ENCODE measurements at places on chromosomes 7 and 10. TPM values are rescaled to one million over a fixed set of nuclear protein-coding genes. Genes with fewer than 3 reads are reported as not detected.
A peak's percentile ranks its signal among the peaks of the same experiment; 100 is the strongest.

DNA sequence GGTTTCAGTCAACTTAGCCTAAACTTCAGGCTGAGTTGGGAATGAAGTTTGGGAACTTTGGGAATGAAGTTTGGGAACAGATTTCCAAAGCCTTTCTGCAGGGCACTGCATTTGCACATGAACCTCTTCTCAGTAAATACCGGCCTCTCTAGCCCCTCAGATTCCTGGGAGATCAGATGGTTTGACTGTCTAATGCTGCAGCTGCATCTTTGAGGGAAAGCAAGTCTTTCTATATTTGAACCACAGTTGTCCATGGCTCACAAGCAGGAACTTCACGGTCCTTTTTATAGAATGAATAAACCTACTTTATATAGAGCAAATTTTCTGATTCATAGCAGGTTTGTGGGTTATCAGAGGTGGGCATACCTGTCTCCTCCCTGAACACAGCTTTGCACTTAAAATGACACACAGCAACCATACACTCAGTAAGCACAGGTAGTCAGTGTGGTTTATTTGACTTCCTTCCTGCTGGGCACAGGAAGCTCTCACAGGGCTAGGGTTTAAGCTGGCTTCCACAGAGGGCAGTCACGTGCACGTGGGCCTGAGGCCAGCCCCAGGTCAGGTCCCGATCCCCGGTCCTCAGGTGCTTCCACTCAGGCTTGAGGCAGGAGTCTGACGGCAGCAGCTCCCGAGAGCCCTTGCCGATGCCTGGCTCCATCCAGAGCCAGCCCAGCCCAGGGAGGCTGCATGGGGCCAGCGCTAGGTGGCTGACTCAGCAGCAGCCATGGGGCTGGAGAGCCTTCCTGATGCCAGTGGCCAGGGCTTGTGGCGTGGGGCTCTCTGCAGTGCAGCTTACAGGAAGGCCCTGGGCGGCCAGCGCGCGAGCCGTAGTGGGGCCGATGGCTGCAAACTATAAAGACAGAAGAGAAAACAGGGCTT lies 12.8 kb upstream of the MMP21 start:
- H3K27me3 ChIP-seq: no peaks in the 10 kb centered on the region
- H3K27ac ChIP-seq: peak overlapping the region; percentile 85
- DNase-seq: no peak
- H3K4me1 ChIP-seq: peaks cover 27% of the 10 kb centered on the region
- H3K36me3 ChIP-seq: peaks cover 12% of the 10 kb centered on the region
- no peak overlapping the region for H3K4me3 ChIP-seq

- H3K36me3 ChIP-seq: no peaks in the 10 kb centered on the region
- H3K4me1 ChIP-seq: no peaks in the 10 kb centered on the region
- DNase-seq: no peak
- H3K4me3 ChIP-seq: no peak overlapping the region
- H3K27ac ChIP-seq: no peak overlapping the region
Observed at GRCh38 chr7:75650681-75651080, 88.1 kb downstream of the HIP1 start.

GRCh38 chr7:38743899-38744298 lies 112.7 kb upstream of the AMPH start:
- no peak overlapping the region for H3K4me3 ChIP-seq
- H3K36me3 ChIP-seq: peaks cover 26% of the 10 kb centered on the region
- H3K27ac ChIP-seq: no peak overlapping the region
- H3K4me1 ChIP-seq: no peaks in the 10 kb centered on the region

Gene OR2A1
- 0.06 TPM for total RNA-seq

DNA sequence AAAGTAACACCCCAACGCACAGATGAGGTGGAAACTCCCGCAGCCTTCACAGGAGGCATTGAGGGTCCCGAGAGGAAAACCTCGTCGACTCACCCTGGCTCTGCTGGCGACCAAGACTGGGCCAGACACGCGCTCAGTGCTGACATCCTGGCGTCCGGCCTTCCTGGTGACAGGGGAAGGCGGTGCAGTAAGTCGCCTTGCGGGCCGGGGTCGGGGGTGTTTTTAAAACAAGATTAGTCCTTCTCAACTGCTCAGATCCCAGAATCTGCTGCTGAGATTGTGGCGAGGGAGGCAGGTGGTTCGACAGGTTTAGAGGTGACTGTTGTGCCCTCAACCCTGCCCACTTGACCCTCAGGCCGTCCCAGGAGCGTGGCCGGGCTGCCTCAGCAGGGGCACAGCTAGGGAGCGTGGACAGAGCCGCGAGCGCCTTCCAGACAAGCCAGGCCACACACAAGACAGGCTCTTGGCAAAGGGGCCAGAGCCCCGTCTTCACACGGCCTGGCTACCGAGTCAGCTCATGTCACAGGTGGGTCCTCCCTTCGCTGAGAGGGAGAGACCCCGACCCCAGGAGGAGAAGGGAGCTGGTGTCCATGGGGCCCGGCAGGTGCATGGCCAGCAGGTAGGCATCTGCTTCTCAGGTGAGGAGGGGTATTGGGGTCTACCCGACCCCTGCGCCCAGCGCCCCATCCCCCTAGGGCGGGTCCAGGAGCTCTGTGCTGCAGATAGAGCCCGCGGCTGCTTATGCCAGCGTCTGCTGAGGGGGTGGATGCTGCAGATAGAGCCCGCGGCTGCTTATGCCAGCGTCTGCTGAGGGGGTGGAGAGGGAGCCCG lies 81.6 kb downstream of the DNAJB6 start:
- H3K4me1 ChIP-seq: no peaks in the 10 kb centered on the region
- no peak for DNase-seq
- H3K36me3 ChIP-seq: peaks cover 6% of the 10 kb centered on the region
- no peak overlapping the region for H3K4me3 ChIP-seq

Gene AGR3
- not detected for total RNA-seq

DNA sequence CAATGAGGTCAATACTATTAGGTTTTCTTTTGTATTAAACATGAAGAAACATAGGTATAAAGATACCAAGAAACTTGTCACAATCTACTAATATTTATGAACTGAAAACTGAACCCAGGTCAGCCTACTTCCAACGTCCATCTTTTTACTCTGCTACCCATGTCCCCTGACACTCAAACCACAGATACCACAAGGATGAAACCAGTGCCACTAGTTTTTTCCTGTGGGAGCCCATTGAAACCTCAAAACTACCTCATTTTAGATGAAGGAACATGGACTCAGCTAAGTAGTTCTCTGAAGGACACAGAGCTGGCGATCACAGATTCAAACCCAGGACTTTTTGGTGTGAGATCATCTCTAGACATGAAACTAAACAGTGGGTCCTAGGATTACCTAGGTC lies 6.8 kb downstream of the TET1 start:
- peaks cover 49% of the 10 kb centered on the region for H3K27me3 ChIP-seq
- no peak overlapping the region for H3K4me3 ChIP-seq
- no peaks in the 10 kb centered on the region for H3K36me3 ChIP-seq
- no peak for DNase-seq
- peaks cover 17% of the 10 kb centered on the region for H3K4me1 ChIP-seq

GRCh38 chr10:46232084-46232483 lies 54.7 kb upstream of the ANTXRL start:
- no peak overlapping the region for H3K4me3 ChIP-seq
- peaks cover 47% of the 10 kb centered on the region for H3K36me3 ChIP-seq
- DNase-seq: no peak
- no peak overlapping the region for H3K27ac ChIP-seq

Gene MDFIC
- 91.2 TPM for total RNA-seq

DNA sequence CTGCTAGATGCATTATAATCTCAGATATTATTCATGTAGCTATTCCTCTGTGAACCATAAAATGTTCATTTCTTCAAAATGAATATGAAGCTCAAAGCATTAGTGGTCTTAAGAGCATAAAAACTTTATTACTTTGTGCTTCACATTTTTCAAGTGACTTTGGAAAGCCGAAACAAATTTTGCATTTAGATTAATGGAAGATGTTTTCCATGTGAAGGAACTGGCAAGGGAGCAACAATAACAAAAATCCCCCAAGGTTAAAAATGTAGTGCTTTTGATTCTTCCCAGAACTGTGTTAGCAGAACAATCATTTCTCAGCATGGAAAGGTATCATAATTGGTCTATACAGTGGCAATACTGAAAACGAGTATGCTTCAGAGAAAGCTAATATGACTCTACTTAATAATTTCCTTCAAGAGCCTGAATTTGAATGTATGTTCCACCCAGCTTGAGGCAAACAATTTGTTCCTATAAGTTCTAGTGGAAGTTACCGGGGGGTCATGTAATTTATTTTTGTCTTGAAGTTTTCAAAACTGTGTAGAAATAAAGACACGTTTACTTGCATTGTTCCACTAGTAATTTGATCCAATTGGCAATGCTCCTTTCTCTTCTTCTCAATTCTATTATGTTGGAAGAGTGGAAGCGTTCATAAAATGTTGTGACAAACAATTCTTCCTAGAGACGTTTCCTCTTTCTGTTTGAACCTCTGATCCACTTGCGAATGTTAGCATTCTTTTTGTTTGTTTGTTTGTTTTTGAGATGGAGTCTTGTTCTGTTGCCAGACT lies 665.4 kb downstream of the AUTS2 start:
- DNase-seq: no peak
- H3K4me3 ChIP-seq: no peak overlapping the region
- peaks cover 3% of the 10 kb centered on the region for H3K27me3 ChIP-seq
- no peaks in the 10 kb centered on the region for H3K4me1 ChIP-seq
- no peak overlapping the region for H3K27ac ChIP-seq
- no peaks in the 10 kb centered on the region for H3K36me3 ChIP-seq

DNA sequence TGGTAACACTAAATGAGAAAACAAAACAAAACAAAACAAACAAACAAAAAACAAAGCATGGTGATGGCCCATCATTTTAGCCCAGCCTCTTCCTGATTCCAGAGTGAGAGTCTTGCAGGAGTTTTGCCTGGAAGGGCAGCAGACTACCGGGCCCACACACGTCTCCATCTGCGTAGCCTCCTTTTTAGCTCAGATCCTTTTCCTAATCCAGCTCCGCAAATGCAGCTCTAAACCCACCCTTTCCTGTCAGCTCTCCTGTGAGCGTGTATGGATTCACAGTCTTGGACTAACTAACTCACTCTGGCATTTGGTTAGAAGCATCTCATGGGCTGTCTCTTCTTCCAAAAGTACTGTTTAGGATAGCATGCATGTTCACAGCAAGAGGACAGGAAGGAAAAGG lies 14.0 kb downstream of the OR9A4 start:
- H3K27me3 ChIP-seq: no peaks in the 10 kb centered on the region
- no peak overlapping the region for H3K27ac ChIP-seq
- no peaks in the 10 kb centered on the region for H3K4me1 ChIP-seq
- DNase-seq: no peak

Gene MEIG1
- total RNA-seq: 0.71 TPM

GRCh38 chr10:98492763-98493162 lies 46.0 kb upstream of the HPS1 start:
- no peaks in the 10 kb centered on the region for H3K36me3 ChIP-seq
- H3K27ac ChIP-seq: no peak overlapping the region
- H3K4me3 ChIP-seq: no peak overlapping the region
- no peak for DNase-seq
- H3K27me3 ChIP-seq: peaks cover 14% of the 10 kb centered on the region

GRCh38 chr10:78222096-78222790 lies 188.6 kb downstream of the RPS24 start:
- H3K4me3 ChIP-seq: no peak overlapping the region
- no peaks in the 10 kb centered on the region for H3K36me3 ChIP-seq
- no peaks in the 10 kb centered on the region for H3K4me1 ChIP-seq
- peaks cover 12% of the 10 kb centered on the region for H3K27me3 ChIP-seq

- no peak overlapping the region for H3K27ac ChIP-seq
- no peaks in the 10 kb centered on the region for H3K4me1 ChIP-seq
- DNase-seq: no peak
- H3K4me3 ChIP-seq: no peak overlapping the region
- H3K36me3 ChIP-seq: no peaks in the 10 kb centered on the region
Observed at GRCh38 chr10:131775433-131775832, 125.4 kb upstream of the PPP2R2D start.

Gene TYW1B
- 4.5 TPM for total RNA-seq

GRCh38 chr10:73093922-73094850 lies 2.5 kb downstream of the P4HA1 start:
- H3K4me3 ChIP-seq: peak overlapping the region; percentile 84
- no peak overlapping the region for H3K27ac ChIP-seq
- no peak for DNase-seq
- H3K4me1 ChIP-seq: peaks cover 35% of the 10 kb centered on the region
- H3K27me3 ChIP-seq: no peaks in the 10 kb centered on the region
- peaks cover 7% of the 10 kb centered on the region for H3K36me3 ChIP-seq

DNA sequence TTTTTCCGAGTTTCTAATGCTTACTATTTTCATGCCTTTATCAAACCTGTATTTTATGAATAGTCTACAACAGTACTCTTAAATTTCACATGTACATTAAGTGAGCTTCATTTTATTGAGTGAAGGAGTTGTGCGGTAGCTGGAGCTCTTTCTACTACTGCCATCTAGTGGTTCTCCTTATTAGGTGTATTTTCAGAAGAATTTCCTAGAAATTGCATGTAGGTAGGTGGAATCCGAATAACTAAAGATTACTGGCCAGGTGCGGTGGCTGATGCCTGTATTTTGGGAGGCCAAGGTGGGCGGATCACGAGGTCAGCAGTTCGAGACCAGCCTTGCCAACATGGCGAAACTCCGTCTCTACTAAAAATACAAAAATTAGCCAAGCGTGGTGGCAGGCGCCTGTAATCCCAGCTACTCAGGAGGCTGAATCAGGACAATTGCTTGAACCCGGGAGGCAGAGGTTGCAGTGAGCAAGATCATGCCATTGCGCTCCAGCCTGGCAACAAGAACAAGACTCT lies 38.3 kb downstream of the LRRC72 start:
- no peak overlapping the region for H3K4me3 ChIP-seq
- peak overlapping the region; percentile 71 for H3K27ac ChIP-seq
- H3K4me1 ChIP-seq: peaks cover 23% of the 10 kb centered on the region
- peaks cover 9% of the 10 kb centered on the region for H3K27me3 ChIP-seq
- peak; percentile 31 for DNase-seq

Gene PRLHR
- total RNA-seq: not detected

Gene ADK
- 38.5 TPM for total RNA-seq

DNA sequence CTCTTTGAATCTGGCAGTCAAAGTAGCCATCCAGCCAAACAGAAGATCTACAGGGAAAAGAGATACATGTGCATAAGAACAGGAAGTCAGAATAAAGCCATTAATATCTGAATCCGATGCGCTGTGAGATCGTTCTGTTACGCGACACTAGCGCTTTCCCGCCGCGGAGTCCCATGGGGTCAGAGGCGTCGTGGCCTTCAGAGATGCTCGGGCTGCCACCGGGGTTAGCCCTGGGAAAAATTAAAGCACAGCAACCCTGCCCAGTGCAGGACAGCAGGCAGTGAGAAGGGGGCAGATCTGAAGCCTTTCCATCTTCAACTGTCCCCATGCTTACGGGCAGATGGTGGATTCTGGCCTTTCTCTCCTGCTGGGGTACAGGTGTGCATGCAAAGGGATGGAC lies 225.6 kb upstream of the MGMT start:
- H3K4me1 ChIP-seq: no peaks in the 10 kb centered on the region
- H3K4me3 ChIP-seq: no peak overlapping the region
- no peak for DNase-seq
- no peak overlapping the region for H3K27ac ChIP-seq

DNA sequence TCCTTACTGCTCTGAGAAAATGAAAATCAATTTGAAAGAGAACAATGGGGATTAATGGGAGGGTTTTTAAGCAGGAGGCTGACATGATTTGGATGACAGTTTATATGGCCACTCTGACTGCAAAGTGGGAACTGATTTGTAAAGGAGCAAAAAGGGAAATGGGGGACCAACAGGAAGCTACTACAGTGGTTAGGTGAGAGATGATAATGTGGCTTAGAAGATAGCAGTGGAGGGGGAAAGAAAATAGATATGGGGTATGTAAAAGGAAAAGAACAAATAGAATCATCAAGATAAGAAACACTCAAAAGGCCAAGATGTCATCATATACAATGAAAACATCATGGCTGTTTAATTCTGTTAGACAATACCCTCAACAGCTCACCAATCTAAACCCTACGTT lies 177.5 kb downstream of the ANK3 start:
- H3K4me1 ChIP-seq: peaks cover 49% of the 10 kb centered on the region
- no peak overlapping the region for H3K27ac ChIP-seq
- H3K4me3 ChIP-seq: no peak overlapping the region
- peaks cover 34% of the 10 kb centered on the region for H3K36me3 ChIP-seq

Gene CD36
- total RNA-seq: not detected

Gene PON1
- total RNA-seq: not detected
